B cell (primary cell): ENCODE measurements at places on chromosomes 12 and 14.

- peak; percentile 65 for DNase-seq
Measured at GRCh38 chr12:4648104-4648500, 749 bp downstream of the AKAP3 start.

- no peak for DNase-seq
Measured at GRCh38 chr12:46847001-46847400, 21.2 kb upstream of the SLC38A4 start.

DNA sequence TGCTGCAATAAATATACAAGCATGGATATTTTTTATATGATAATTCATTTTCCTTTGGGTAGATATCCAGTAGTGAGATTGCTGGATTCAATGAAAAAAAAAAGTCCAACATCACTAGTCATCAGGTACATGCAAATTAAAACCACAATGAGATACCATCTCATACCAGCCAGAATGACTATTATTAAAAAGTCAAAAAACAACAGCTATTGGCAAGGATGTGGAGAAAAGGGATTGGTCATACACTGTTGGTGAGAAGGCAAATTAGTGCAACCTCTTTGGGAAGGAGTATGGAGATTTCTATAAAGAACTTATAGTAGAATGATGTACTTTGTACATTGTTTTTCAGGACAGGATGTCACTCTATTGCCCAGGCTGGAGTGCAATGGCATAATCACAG, 531.2 kb upstream of the MGAT4C start:
- no peak for DNase-seq

DNA sequence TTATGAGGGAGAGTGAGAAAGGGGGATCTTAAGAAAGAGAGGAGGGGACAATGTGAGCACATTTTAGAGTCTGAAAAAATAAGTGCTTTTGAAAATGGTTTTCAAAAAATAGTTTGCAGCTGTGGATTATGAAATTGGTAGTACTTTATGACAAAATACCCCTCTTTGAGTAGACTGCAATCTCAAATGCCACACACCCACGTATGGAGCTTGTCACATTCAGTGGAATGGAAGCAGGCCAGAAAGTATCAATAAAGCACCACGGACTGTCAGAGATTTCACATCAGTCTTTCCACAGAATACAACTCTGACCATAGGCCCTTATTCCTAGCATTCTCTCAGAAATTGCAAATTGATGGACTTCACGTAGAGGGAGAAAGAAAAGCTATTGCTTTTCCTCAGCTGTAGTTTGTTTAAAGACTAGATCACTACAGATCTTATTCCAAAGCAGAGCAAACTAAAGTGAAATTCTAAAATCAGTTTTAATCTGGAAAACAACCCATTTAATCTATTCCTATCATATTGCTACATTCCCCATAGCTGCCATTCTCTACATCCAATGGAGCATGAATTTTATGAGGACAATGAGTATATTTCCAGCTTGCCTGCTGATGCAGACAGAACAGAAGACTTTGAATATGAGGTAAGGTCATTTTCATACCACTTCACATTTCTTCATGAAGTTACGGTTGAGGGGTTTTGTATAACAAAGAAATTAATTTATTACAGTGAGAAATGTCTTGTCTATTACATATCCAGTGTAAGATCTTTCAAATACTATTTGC, 321.3 kb downstream of the PDZRN4 start:
- no peak for DNase-seq

GRCh38 chr14:49505041-49505766, 81.0 kb downstream of the RPS29 start:
- no peak for DNase-seq

DNA sequence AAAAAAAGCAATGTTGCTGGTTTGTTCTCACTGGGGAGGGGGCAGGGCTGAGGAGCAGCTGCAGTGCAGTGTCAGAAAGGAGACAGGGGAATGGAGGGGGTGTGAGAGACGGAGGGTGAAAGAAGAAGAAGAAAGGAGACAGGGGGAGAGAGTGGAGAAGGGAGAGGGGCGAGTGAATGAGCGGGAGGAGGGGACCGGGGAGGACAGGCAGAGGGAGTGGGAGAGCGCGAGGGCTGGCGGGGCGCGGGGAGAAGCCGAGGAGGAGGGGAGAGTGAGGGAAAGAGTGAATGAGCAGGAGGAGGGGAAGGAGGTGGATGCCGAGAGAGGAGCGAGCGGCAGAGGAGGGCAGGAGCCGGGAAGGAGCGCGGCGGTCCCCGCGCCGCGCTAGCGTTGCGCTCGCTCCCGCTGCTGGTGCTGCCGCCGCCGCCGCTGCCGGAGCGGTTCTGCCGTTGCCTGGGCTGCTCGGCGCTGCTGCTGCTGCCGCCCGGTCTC, at the start of gene NOVA1:
TSS of gene NOVA1 (minus strand) at position 445 of the 492 bp plus-strand sequence. CDS start 597 bp downstream, outside the sequence.
- DNase-seq, result no peak

DNA sequence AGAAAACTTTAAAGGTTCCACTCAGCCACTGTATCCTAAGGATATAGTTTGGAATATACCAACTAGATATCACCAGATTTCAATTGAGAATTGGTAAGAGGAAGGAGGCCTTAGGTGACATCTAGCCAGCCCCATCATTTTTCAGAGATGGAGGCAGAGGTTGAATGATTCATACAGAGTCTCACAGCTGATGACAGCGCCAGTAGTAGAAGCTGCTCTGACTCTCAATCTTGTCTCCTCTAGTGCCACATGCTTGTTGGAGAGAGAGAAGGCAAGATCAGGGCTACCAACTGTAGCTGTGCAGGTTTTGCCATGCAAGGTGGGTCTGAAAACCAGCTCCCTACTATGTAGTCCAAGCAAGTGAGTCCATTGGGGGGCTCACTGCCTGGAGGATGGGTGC, 6.1 kb downstream of the FRMD6 start:
- DNase-seq, result no peak

- DNase-seq, result peak; percentile 70
Measured at GRCh38 chr12:123983822-123984485, 10.9 kb downstream of the ZNF664 start.

GRCh38 chr12:85568395-85569103, 267.7 kb downstream of the RASSF9 start:
- DNase-seq, result no peak

GRCh38 chr14:61652526-61653262, 42.6 kb upstream of the HIF1A start:
- DNase-seq, result no peak

GRCh38 chr12:48351022-48351708, 446 bp upstream of the ZNF641 start:
- no peak for DNase-seq

GRCh38 chr14:84688297-84689025, 841.5 kb upstream of the FLRT2 start:
- DNase-seq, result no peak
